AG09309 (cell line): ENCODE measurements at places on chromosomes 4 and X.

DNA sequence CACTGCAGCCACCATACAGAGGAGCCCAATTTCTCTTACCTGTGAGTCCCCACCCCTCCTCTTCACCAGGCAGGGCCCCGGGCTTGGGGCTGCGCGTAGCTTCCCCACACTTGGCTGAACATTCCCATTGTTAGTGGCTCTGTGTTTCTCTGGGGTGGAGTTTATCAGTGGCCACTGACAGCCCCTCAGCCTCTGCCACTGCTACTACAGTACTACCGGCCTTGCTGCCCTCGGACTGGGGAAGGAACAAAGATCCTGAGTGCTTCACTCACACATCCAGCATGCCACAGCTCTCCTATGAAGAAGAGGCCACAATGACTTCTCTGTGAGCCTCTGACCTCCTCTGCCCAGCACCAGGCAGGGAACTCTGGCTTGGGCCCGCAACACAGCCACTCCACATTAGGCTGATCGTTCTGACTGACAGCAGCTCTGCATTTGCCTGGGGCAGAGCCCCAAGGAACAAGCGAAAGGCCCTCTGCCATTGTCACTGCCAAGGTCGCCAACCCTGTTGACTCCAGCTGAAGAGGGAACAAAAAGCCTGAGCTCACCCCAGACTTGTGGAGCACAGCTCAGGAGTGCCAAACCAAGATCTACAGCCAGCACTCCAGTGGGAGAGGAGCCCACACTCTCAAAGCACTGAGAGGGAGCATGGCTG, 24.0 kb downstream of the ABCB7 start:
- no peak for DNase-seq

DNA sequence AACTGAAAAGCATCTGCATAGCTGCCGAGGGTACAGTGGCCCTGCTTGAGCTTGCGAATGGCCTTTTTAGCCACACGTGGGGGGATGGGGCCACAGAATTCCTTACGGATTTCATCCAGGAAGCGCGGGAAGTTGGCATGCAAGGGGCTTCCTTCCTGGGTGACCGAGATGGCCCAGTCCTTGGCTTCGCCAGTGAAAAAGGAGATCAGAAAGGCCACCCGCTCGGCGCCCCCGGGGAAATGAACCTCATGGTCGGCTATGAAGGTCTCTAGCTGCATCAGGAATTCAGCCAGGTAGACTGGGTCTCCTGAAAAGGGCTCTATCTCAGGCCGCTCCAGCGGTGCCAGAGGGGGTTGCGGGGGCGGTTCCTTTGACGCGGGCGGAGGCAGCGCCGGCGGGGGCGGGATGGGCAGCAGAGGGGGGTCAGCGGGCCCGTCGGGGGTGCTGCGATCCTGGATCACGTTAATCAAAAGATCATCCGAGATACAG, 909 bp downstream of the RTL5 start:
- DNase-seq: no peak

GRCh38 chr4:8131210-8131609, 27.4 kb downstream of the ABLIM2 start:
- no peak for DNase-seq

DNA sequence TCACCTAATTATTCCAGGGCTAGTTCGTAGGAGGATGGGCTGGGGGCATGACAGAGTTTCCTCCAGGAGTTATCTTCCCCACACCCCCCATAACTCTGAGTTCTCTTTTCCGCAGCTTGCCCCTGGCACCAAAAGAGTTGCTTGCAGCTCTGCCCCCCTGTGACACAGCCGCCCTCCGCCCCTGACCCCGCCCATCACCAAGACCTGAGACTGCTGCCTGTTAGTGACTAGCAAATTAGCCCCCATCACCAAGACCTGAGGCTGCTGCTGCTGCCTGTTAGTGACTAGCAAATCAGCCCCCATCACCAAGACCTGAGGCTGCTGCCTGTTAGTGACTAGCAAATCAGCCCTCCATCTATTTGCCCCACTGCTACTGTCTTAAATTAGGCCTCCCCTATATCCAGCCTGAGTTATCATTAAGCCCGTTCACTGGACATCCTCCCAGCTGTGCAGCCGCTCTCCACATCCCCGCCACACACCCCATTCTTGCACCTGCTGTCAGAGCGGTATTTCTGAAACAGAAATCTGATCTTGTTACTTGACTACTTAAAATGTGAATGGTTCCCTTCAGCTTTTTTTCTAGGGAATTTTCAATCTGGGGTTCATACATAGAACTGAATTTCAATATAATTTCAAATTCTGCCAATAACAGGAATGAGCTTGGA, 1.5 kb upstream of the PAPSS1 start:
- DNase-seq: no peak

- DNase-seq: no peak
Observed at GRCh38 chrX:140713174-140713539, 3.6 kb downstream of the LINC00632 start.

DNA sequence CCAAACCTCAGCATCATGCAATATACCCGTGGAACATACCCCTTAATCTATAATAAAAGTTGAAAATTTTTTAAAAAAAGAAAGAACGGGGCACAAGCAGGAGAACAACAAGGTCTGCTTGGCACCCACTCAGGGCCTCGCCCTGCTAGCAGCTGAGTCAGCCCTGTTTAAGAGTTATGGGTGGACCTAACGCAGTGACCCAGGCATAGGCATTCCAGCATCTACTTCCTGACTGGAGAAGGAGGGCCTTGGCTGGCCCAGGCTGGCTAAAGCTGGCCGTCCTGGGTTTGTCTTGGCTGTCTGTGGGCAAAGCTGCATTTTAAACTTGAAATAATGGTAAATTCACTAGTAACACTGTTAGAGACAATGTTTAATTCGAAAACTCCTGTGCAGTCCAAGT, 236.7 kb upstream of the PGRMC2 start:
- peak; percentile 73 for DNase-seq

DNA sequence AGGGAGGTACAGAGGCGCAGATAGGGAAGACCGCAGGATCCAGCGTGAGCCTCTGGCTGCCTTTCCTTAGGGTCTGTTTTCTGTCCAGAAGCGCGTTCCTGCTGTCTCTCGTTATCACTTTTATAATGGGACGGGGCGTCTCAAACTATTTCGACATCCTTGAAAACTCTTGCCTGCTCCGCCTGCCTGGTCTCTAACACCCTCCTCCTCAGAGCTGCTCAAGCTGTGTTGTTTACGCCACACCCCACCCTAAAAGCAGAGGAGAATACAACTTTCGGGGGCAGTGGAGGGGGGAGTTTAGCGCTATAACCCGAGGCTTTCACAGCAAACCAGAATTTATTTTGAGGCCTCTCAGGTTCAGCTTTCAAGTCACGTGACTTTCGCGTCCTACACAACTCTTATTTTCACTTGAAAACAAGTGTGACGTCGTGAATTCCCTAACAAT, 646 bp upstream of the FAM3A start:
- no peak for DNase-seq

DNA sequence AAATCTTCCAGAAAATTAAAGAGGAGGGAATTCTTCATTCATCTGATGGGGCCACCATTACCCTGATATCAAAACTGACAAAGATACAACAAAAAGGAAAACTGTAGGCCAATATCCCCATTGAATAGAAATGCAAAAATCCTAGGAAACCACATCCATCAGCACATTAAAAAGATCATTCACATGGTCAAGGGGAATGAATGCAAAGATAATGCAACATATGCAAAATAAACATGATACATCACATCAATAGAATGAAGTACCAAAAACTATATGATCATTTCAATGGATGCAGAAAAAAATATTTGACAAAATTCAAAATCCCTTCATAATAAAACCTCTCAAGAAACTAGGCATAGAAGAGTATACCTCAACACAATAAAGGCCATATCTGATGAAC, 108.9 kb upstream of the SH3RF1 start:
- DNase-seq: no peak

DNA sequence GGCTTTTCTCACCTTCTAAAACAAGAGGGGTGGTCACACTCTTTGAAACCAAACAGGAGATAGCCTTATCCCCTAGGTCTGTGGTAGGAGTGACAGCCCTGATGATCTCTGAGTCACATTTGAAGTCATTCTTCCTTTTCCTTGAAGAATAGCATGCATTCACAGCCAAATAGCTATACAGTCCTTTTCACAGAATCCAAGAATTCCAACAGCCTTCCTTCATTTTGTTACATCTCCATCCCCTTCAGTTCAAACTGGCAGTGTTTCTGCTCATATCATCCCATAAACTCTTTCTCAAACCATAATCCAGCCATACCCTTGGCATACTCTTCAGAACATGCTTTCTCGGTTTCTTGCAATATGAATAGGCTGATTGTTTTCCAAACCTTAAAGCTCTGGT, 33.3 kb upstream of the TMEM184C start:
- no peak for DNase-seq

DNA sequence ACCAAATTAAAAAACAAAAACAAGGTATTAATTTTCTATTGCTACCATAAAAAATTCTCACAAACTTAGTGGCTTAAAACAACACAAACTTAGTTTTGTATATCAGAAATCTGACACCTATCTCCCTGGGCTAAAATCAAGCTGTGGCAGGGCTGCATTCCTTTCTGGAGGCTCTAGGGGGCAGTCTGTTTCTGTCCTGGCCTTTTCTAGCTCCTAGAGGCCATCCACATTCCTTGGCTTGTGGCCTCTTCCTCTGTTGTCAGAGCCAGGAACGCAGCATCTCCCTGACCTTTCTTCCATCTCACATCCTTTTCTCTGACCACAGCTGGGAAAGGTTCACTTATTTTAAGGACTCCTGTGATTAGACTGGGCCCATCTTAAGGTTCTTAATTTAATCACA, 38.9 kb upstream of the TLR2 start:
- no peak for DNase-seq
